PC-9 (cell line): ENCODE measurements at places on chromosomes 2 and 18. TPM values are rescaled to one million over a fixed set of nuclear protein-coding genes. Genes with fewer than 3 reads are reported as not detected.

Gene RNF152
- 0.20 TPM in 1 of 2 replicates, not detected in the other for total RNA-seq

DNA sequence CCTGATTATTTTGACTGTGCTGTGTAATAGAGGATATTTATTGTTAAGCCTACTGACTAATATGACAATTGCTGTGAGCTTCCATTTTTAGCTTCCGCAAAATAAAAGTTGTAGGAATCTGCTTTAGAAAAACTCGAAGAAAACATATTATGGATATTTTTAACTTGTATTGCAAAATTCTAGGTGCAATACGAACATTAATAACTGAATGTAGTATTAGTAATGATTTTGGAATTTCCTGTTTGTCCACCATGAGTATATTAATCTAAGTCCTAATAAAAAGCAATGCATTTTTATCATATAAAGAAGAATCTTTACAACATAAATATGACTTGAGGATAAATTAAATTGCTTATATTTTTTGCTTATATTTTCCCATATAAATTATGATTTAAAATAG, 2.4 kb upstream of the DSC3 start:
- H3K36me3 ChIP-seq = no peaks in the 10 kb centered on the region
- H3K27me3 ChIP-seq = no peaks in the 10 kb centered on the region
- H3K4me1 ChIP-seq = no peaks in the 10 kb centered on the region
- no peak overlapping the region for H3K4me3 ChIP-seq
- no peak overlapping the region for H3K27ac ChIP-seq

- H3K27me3 ChIP-seq = no peaks in the 10 kb centered on the region
- no peaks in the 10 kb centered on the region for H3K4me1 ChIP-seq
- H3K4me3 ChIP-seq = no peak overlapping the region
- 0 out of 2 replicates have a peak, but pooled peaks cover 3% of the 10 kb centered on the region for H3K36me3 ChIP-seq
- H3K27ac ChIP-seq = no peak overlapping the region
- DNase-seq = no peak
These were observed 36.9 kb upstream of the KLF11 start for GRCh38 chr2:10006236-10007161.

DNA sequence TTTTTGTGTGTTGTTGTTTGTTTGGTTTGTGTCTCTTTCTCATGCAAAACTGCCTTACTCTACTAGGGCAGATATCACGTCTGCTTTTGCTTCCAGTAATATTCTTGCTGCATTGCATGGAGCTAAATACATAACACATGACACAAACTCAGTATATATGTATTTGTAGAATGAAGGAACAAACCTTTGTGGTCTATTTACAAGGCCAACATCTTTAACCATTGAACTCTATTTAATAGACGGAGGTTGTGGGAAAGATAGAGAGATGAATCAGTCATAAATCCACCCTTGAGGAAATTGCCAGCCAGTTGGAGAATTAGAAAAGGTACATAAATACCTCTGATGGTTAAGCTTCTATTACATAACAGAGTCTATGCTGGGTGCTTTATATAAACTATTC, 26.0 kb upstream of the IL1RL1 start:
- H3K4me3 ChIP-seq = no peak overlapping the region
- no peak for DNase-seq
- H3K27me3 ChIP-seq = no peaks in the 10 kb centered on the region
- H3K27ac ChIP-seq = no peak overlapping the region
- no peaks in the 10 kb centered on the region for H3K36me3 ChIP-seq
